SJSA1 (cell line): ENCODE measurements at places on chromosomes 5 and 9. TPM values are rescaled to one million over a fixed set of nuclear protein-coding genes. Genes with fewer than 3 reads are reported as not detected.

DNA sequence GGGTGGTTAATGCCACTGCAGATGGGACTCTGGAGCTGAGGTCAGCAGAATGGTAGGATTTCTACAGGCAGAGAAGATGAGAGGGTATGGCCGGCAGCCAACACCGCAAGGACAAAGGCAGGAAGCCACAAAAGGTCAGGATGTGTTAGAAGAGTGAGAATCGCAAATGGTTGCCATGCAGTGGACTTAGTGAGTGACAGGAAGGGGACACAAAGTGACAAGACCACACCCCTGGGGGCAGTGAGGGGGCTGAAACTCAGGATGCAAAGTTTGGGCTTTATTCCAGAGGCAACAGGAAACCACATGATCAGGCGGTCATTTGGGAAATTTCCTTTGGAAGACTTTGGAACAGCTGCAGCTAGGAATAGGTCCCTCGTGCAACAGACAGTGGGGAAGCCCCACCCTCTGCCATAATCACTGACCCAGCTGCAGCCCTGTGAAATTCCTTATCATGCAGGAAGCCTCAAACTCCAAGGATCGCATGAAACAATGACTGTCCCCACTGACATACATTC, 14.2 kb upstream of the CCDC180 start:
- no peaks in the 10 kb centered on the region for H3K36me3 ChIP-seq
- no peaks in the 10 kb centered on the region for H3K27me3 ChIP-seq
- H3K4me3 ChIP-seq, result no peak overlapping the region
- no peak overlapping the region for H3K27ac ChIP-seq

DNA sequence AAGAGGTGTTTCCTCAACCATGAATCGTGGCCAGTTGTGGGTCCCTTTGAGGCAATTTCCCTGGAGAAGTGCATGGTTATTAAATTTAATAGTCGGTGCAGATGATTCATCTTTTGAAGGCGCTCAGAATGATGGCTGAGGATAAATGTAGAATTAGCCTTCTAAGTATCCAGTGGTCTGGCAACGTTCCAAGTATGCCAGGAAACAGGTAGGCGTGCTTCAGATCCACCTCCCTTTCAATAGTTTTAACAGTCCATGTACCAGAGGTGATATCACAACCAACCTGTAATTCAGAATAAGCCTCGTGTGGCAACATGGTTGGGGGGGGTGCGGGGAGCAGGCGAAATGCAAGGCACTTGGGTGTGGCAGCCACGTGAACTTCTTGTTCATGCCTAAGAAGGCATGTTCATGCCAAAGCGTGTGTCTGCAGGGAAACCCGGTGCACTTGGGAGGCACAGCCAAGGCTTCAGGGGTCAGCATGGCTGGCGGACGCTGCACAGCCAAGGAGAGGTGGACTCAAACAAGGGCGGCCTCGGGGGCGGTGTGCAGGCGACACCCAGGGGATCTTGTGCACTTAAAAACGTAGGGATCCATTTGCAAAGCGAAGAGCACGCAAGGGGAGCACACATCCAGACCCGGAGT, 5.2 kb upstream of the NKD2 start:
- no peak overlapping the region for H3K4me3 ChIP-seq
- H3K36me3 ChIP-seq, result no peaks in the 10 kb centered on the region
- DNase-seq, result no peak
- peaks cover 47% of the 10 kb centered on the region for H3K27me3 ChIP-seq

DNA sequence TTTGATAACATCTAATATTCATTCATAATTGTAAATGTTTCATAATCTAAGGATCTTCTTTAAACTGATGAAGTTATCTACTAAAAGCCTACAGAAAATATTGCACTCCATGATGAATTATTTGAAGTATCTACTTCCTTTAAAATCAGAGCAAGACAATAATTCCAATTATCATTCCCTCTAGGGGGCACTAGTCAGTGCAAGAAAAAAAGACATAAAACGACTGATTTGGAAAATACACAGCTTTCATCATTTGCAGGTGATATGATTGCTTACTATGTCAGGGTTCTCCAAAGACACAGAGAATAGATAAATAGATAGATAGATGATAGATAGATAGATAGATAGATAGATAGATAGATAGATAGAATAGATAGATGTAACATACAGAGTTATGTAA, 13.5 kb upstream of the GRM6 start:
- H3K27me3 ChIP-seq, result no peaks in the 10 kb centered on the region
- H3K4me1 ChIP-seq, result no peaks in the 10 kb centered on the region
- no peaks in the 10 kb centered on the region for H3K36me3 ChIP-seq
- H3K4me3 ChIP-seq, result no peak overlapping the region

The KCNV2 gene
- total RNA-seq, result not detected in 2 replicates

DNA sequence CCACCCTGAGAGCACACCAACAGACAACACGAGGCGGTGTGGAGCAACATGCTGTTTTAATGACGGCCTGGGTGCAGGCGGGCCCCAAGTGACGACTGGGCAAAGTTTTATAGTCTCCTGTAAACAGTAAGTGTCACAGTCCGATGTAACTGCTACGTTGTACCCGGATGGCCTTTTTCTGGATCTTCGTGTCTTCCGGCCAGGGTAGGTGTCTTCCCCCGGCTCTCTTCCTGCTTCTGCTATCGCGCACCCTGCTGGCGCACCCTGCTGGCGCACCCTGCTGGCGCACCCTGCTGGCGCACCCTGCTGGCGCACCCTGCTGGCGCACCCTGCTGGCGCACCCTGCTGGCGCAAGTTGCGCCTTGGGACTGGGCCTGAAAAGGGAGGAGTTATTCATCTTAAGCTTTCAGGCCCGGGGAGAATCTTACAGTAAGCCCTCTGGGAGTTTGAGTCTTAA, 143.0 kb upstream of the TARS1 start:
- no peak for DNase-seq
- no peaks in the 10 kb centered on the region for H3K27me3 ChIP-seq
- peaks cover 15% of the 10 kb centered on the region for H3K4me1 ChIP-seq
- H3K36me3 ChIP-seq, result no peaks in the 10 kb centered on the region

The PCDHGA8 gene
- total RNA-seq, result 0.32 and 1.1 TPM in 2 replicates

- H3K27me3 ChIP-seq, result no peaks in the 10 kb centered on the region
- H3K4me1 ChIP-seq, result peaks cover 4% of the 10 kb centered on the region
- no peak overlapping the region for H3K27ac ChIP-seq
- no peak overlapping the region for H3K4me3 ChIP-seq
These were observed 93.0 kb downstream of the SUSD1 start for GRCh38 chr9:112081918-112082729.

The C1QTNF2 gene
- total RNA-seq, result 5.7 and 6.7 TPM in 2 replicates

- peaks cover 22% of the 10 kb centered on the region for H3K4me1 ChIP-seq
- no peak for DNase-seq
- H3K27me3 ChIP-seq, result no peaks in the 10 kb centered on the region
- H3K36me3 ChIP-seq, result no peaks in the 10 kb centered on the region
- no peak overlapping the region for H3K4me3 ChIP-seq
- no peak overlapping the region for H3K27ac ChIP-seq
These were observed 61.0 kb downstream of the ZNF608 start for GRCh38 chr5:124685404-124685930.

GRCh38 chr5:159211729-159212174, 2.4 kb upstream of the RNF145 start:
- no peak overlapping the region for H3K27ac ChIP-seq
- no peak overlapping the region for H3K4me3 ChIP-seq
- H3K36me3 ChIP-seq, result peaks cover 11% of the 10 kb centered on the region
- peaks cover 20% of the 10 kb centered on the region for H3K4me1 ChIP-seq

- no peak overlapping the region for H3K27ac ChIP-seq
- H3K4me1 ChIP-seq, result peaks cover 22% of the 10 kb centered on the region
- no peak overlapping the region for H3K4me3 ChIP-seq
- no peaks in the 10 kb centered on the region for H3K36me3 ChIP-seq
- H3K27me3 ChIP-seq, result no peaks in the 10 kb centered on the region
- no peak for DNase-seq
These were observed 16.3 kb downstream of the XRCC4 start for GRCh38 chr5:83093692-83094091.

GRCh38 chr9:102428305-102428704, 566.8 kb upstream of the CYLC2 start:
- no peaks in the 10 kb centered on the region for H3K36me3 ChIP-seq
- H3K4me3 ChIP-seq, result no peak overlapping the region
- DNase-seq, result no peak
- no peaks in the 10 kb centered on the region for H3K27me3 ChIP-seq

- no peaks in the 10 kb centered on the region for H3K4me1 ChIP-seq
- H3K27me3 ChIP-seq, result no peaks in the 10 kb centered on the region; the same call in 1 of the 2 replicates
- no peaks in the 10 kb centered on the region for H3K36me3 ChIP-seq
These were observed 28.0 kb downstream of the PIP5K1B start for GRCh38 chr9:68733021-68733405.

The OR1J1 gene
- not detected in 2 replicates for total RNA-seq

- no peak for DNase-seq
- H3K4me1 ChIP-seq, result 0 out of 2 replicates have a peak, but pooled peaks cover 4% of the 10 kb centered on the region
- H3K36me3 ChIP-seq, result no peaks in the 10 kb centered on the region
- no peak overlapping the region for H3K27ac ChIP-seq
- no peak overlapping the region for H3K4me3 ChIP-seq
- H3K27me3 ChIP-seq, result no peaks in the 10 kb centered on the region
These were observed 179.9 kb downstream of the GLIS3 start for GRCh38 chr9:4119778-4120554.

DNA sequence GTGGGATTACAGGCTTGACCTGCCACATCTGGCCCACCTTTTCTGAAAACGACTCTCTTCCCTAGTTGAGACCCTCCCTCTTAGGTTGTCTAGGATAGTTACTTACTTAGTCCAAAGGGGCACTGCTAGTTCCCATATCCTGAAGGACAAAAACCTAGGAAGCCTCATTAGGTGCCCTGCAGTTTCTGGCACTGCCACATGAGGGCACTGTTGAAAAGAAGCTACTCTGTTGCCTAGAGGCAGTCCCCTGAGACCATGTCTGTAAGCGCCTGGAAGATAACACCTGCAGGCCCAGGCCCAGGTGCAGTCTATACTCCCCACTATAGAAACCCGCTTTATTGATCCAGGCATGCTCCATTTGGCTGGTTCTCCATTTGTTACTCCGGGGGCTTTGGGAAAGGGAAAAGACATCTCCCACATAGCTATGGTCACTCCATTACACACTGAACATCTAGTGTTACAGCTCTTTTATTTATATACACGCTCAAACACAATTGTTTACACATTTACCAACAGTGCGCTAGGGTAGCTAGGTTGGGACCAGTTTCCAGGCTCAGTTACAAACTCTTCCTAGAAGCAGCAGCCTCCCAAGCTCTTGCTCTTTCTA, 73.4 kb upstream of the PPARGC1B start:
- H3K4me3 ChIP-seq, result no peak overlapping the region
- no peaks in the 10 kb centered on the region for H3K36me3 ChIP-seq
- no peaks in the 10 kb centered on the region for H3K4me1 ChIP-seq
- 0 out of 2 replicates have a peak, but pooled peaks cover 6% of the 10 kb centered on the region for H3K27me3 ChIP-seq

The SLC6A3 gene
- total RNA-seq, result not detected in 2 replicates

- H3K27ac ChIP-seq, result peak overlapping the region; percentile 39
- H3K36me3 ChIP-seq, result no peaks in the 10 kb centered on the region
- peaks cover 26% of the 10 kb centered on the region for H3K4me1 ChIP-seq
- no peak overlapping the region for H3K4me3 ChIP-seq
- H3K27me3 ChIP-seq, result no peaks in the 10 kb centered on the region
- DNase-seq, result peak; percentile 86
These were observed 1255.2 kb downstream of the EFNA5 start for GRCh38 chr5:106415541-106415940.

GRCh38 chr9:109264877-109265587, 55.8 kb downstream of the EPB41L4B start:
- no peaks in the 10 kb centered on the region for H3K4me1 ChIP-seq
- no peak overlapping the region for H3K27ac ChIP-seq
- no peak for DNase-seq
- H3K36me3 ChIP-seq, result no peaks in the 10 kb centered on the region
- H3K4me3 ChIP-seq, result no peak overlapping the region

- H3K4me3 ChIP-seq, result no peak overlapping the region
- no peaks in the 10 kb centered on the region for H3K4me1 ChIP-seq
- H3K27me3 ChIP-seq, result no peaks in the 10 kb centered on the region
- H3K27ac ChIP-seq, result no peak overlapping the region
These were observed 29.8 kb upstream of the SLC6A3 start for GRCh38 chr5:1474866-1475543.

GRCh38 chr5:134948911-134949310, 18.8 kb upstream of the CATSPER3 start:
- no peaks in the 10 kb centered on the region for H3K36me3 ChIP-seq
- H3K4me1 ChIP-seq, result no peaks in the 10 kb centered on the region
- DNase-seq, result no peak
- no peaks in the 10 kb centered on the region for H3K27me3 ChIP-seq
- no peak overlapping the region for H3K4me3 ChIP-seq

The TAF11L10 gene
- total RNA-seq, result not detected in 2 replicates

DNA sequence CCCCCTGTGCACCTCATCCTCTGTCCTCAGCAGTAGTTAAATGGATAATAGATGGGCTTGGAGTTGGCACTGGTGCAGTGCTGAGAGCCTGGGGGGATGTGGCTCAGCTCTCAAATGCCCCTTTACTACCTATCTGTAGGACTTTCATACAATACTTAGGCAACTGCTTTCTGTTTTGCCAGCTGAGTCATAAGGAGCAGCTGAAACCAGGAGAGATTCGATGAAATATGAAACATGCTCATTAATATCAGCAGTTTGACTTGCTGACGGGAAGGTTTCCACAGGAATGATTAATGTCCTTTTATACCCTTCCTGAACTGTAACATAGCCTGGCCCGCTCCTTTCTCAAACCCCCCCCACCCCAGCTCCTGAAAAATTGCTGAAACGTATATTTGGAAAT, 142.6 kb downstream of the SAXO1 start:
- no peaks in the 10 kb centered on the region for H3K36me3 ChIP-seq
- no peaks in the 10 kb centered on the region for H3K4me1 ChIP-seq
- no peak for DNase-seq

- H3K36me3 ChIP-seq, result no peaks in the 10 kb centered on the region
- H3K27me3 ChIP-seq, result no peaks in the 10 kb centered on the region
- H3K27ac ChIP-seq, result no peak overlapping the region
- no peaks in the 10 kb centered on the region for H3K4me1 ChIP-seq
These were observed 100.2 kb downstream of the SLC25A46 start for GRCh38 chr5:110838961-110839360.

The HMMR gene
- total RNA-seq, result 117 and 119 TPM in 2 replicates

DNA sequence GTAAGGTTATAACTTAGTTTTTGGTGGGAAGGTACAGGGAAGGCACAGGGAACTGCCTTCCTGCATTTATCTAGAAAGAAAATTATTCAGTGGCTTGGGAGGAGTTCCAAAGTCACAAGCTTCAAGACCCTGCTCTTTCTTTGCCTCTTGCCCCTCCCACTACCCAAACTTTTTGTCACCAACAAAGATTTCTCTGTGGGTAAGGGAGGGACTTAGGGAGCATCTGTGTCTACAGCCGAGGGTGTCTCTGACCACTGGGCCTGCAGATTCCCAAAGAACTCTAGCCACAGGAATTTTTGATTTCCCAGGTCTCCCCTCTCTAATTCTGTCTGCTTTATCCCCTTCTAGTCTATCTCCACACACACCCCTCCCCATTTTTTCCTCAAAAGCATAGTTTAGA, 2.1 kb downstream of the ECSCR start:
- H3K36me3 ChIP-seq, result no peaks in the 10 kb centered on the region
- H3K4me1 ChIP-seq, result peaks cover 30% of the 10 kb centered on the region
- H3K27ac ChIP-seq, result no peak overlapping the region
- no peaks in the 10 kb centered on the region; the same call in 1 of the 2 replicates for H3K27me3 ChIP-seq
- H3K4me3 ChIP-seq, result no peak overlapping the region
- DNase-seq, result no peak
